ENCODE measurements at places on chromosomes 11 and 22.

DNA sequence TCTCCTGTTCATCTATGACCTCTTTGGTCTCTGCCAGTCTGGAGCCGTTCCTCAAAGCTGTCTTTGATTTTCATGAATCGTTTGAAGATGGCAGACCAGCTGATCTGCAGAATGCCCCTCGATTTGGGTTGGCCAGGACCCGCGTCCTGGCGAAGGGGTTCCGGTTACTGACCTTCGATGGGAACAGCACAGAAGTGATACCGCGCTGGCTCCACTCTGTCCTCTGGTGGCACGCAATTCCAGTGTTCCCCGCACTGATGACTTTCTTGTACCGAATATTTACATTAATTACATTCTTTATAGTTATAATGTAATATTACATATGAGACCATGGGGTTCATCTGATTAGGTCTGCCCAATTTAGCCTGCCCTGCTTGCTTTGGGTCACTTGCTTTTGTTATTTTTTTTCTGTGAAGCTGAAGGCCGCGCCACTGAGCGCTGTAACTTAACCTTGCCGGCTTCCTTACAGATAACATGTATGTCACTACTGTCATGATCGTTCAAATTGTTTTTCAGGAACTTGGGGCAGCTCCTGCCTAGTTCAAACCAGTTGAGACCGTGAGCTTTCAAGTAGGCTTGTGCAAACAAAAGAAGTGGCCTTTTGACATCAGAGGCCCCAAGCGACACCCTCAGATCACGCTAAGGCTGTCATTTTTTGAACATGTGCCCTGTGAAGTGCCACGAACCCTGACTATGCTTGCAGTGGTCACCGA lies 4.1 kb upstream of the USP18 start:
- no peak for DNase-seq

- no peak for DNase-seq
These were observed 52.3 kb downstream of the SHISAL1 start for GRCh38 chr22:44260216-44261035.

- no peak for DNase-seq
These were observed 59.2 kb upstream of the USP47 start for GRCh38 chr11:11782532-11783110.

DNA sequence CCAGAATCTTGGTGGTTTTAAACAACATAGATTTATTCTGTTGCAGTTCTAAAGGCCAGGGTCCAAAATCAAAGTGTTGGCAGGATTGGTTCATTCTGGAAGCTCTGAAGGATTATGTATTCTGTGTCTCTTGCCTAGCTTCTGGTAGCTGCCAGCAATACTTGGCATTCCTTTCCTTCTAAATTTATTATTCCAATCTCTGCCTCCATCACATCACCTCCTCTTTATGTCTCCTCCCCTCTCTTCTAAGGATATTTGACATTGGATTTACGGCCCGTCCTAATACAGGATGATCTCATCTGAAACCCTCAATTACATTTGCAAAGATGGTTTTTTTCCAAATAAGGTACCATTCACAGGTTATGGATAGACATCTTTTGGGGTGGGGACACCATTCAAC lies 186.5 kb downstream of the SBF2 start:
- no peak for DNase-seq

- DNase-seq: peak; percentile 99
These were observed at the start of gene PC for GRCh38 chr11:66958232-66958955. TSS of gene PC (minus strand) at chr11:66958383. CDS start at chr11:66872159, 86,224 bp downstream.

DNA sequence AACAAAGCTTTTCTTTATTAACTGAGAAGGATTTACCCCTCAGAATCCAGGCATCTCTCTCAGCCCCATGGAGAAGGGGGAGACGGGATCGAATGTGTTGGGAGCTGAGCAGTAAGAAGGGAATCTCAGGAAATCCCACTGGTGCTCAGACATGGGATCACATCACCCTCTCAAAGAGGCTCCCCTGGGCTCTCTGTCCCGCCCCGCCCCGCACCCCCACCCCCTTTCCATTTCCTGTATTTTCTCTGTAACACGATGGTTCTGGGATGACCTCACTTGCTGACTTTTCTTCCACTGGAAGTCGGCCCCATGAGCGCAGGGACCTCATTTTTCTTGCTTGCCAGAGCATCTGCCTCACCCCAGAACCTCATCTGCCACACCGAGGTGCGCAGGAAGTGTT lies 100.0 kb downstream of the RPS6KA4 start:
- no peak for DNase-seq

DNA sequence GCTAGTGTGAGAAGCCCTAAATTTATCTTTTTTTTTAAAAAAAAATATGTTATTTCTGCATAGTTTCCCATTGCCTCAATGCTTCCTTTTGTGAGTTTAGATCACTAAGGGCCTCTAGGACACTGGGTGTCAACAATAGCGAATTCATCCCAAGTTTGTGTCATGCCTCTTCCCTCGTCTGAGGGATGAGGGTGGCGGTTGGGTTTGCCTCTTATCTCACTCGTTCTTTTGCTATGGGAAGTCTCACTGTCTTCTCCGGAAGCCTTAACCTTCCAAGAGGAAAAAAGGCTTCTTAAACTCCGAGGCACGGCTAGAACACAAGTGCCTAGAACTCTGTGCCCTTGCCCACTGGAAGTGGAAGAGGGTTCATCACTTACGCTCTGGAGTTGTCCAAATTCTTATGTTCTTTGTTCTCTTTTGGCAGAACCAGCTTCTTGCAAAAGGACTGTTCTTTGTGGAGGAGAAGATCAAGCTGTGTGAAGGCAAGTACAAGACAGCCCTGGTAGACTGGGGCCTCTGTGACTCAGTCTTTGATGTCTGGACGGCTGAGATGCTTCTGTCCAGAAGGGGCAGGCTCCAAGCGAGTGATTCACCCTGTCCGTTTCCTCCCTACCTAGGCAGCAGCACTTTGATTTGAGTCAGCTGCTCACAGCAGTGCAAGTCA lies 78.5 kb downstream of the TRAF6 start:
- peak; percentile 87 for DNase-seq

DNA sequence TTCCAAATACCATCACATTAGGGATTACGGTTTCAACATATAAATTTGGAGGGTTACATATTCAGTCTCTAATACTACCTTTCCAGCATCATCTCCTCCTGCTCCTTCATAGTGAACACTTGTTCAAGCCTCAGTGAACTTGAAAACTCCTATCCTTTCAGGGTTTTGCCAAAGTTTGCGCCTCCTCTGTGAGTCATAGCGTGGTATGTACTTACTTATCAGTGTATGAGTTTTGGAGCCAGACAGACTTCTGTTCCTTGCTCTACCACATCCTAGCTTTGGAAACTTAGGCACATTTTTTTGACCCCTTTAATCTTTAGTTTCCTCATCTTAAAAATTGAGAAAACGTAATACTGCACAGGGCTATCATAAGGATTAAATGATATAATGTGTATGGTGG lies 160.1 kb upstream of the ZC3H12C start:
- no peak for DNase-seq

GRCh38 chr11:119094816-119095065 lies 6.9 kb downstream of the DPAGT1 start:
- DNase-seq: peak; percentile 64

DNA sequence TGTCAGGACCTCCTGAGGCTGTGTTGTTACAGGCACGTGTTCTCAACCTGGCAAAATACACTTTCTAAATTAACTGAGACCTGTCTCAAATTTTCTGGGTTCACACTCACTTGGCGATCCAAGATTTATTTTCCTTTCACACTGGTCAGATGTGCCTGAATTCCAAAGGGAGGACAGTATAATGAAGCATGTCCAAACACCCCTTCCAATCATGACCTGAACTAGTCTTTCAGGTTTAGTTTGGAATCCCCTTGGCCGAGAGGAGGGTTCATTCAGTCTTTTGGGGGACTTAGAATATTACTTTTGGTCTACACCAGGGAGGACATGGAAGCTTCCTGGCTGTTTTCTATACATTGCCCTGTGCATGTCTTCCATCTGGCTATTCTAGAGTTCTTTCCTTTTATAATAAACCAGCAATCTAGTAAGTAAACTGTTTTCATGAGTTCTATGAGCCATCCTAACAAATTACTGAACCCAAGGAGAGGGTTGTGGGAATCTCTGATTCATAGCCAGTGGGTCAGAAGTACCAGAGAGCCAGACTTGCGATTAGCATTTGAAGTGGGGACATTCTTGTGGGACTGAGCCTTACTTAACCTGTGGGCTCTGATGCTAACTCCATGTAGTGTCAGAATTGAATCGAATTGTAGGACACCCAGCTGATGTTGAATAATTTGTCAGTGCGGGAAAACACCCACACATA lies 14.8 kb upstream of the TMEM216 start:
- DNase-seq: no peak

DNA sequence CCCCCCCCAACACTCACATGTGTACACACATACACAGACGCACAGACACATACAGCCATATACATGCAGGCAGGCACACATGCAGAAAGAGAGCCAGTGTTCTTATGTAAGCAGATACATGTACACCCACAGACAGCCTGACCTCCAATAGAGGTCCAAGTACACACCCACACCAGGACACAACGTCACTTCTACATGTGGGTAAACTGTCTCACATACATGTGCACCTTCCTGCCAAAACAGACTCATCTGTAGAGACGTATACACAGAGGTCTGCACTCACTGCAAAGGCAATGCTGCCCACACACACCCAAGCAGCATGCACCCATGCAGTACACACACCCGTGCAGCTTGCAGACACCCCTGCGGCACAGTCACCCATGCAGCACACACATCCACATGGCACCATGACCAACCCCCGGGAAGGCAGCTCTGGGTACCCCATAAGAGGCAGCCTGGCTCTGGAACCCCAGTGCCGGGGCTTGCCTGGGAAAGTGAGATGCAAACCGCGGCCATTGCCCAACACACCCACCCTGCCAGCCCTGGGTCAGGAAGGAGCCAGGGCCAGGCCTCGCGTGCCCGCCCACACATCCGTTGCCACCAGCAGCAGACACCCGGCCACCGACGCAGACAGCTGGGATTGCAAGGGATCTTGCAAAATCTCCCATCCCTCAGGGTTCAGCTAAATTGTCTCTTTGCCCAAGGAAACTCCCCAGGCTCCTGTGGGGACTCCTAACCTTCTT lies 10.1 kb downstream of the CASTOR1 start:
- DNase-seq: no peak

DNA sequence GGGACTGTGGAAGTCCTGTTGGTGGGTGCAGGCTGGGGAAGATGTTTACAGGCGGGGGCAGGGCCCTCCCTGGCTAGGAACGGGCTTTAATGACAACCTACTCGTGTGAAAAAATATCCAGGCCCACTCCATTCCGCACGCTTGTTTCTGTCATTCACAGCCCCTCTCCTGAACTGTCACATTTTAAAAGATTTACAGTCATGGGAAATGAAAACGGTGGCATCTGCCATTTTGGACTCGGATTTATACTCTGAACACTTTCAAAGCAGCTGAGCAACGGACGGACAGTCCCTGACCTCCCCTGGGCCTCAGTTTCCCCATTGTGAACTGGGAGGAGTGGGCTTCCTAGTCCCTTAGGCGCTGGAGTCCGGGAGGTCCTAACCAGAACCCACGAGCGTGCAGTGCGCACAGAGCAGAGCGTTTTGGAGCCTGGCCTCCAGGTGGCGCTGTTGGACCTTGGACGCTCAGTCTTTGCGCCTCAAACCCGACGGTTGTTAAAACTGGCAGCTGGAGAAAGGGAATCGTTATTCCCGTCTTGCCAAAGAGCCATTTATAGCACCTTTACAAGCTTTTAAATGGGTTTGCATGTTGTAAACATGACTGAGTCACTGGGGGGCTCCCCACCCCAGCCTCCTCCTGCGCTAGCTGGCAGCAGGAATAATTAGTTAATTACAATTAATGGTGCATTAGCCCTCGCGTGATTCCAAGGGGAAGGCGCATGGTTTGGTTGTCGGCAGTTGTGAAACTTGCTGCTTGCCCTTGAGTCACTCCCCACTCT lies 75.3 kb downstream of the FBLN1 start:
- peak; percentile 55 for DNase-seq

GRCh38 chr11:2473361-2474058 lies 28.7 kb downstream of the KCNQ1 start:
- no peak for DNase-seq

- DNase-seq: no peak
These were observed 56.6 kb downstream of the FBXO7 start for GRCh38 chr22:32531228-32531627.

GRCh38 chr11:35839368-35840161 lies 104.3 kb upstream of the LDLRAD3 start:
- DNase-seq: no peak

DNA sequence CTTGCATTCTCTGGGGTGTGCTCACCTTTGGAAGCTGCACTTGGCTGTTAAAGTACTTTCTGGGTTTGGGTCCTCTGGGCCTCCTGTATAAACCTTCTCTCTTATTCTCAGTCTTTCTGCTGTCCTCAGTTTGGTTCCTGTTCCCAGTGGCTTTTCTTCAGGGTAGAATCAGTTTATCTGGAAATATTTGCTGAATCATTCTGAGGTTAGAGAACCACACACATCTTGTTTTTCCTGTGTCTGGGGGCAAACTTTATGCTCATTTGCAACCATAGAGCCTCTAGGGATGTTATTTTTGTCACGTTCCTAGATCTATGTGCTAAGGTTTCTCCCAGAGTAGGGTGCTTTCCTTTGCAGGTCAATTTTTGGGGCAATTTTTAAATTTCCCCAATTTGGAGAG lies 224.3 kb upstream of the C11orf87 start:
- peak; percentile 13 for DNase-seq

DNA sequence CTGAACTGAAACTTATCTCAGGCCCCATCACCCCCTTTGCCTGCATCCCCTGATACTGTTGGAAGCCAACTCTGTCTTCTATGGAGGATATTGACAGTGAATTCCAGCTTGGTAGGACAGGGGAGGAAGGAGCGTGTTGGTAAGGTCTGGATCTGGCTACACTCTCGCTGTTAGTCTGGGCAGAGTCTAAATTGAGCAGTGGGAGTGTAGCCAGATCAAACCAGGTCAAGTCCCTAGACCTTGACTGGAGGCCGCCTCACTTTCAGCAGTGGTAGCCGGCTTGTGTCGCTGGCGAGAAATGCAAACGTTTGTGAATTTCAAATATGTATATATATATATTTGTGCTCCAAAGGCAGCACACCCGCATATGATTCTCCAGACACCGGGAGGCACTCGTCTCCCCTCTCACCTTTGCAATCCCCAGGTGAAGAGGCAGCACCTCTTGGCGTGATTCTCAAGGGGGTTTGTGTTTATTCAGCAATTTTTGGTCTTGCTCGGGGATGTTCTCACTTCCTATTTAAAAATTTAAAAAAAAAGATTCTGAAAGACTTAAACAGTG lies 26.7 kb downstream of the DHCR7 start:
- DNase-seq: no peak

- no peak for DNase-seq
These were observed 11.3 kb upstream of the AMPD3 start for GRCh38 chr11:10443721-10444235.

DNA sequence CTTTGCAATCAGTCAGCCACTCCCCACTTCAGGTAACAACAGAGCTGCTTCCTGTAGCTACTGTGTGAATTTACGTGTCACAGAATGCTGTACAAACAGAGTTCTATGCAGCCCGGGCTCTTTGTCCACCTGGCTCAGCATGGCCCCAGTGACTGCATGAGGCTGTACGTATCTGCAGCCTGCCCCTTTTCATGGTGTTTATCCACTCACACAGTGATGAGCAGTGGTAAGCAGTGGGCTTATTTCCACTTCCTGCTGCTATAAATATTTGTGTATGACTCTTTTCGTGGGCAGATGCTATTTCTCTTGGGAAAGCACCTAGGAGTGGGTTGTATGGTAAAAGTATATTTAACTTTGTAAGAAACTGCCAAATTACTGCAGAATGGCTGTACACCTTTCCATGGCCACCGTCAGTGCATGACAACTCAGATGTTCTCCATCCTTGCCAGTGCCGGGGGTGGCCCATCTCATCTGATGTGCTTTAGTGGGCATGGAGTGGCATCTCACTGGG lies 43.3 kb downstream of the MYEOV start:
- no peak for DNase-seq

Measured in GM04504 (cell line).